ENCODE measurements at places on chromosomes 1 and 21.

DNA sequence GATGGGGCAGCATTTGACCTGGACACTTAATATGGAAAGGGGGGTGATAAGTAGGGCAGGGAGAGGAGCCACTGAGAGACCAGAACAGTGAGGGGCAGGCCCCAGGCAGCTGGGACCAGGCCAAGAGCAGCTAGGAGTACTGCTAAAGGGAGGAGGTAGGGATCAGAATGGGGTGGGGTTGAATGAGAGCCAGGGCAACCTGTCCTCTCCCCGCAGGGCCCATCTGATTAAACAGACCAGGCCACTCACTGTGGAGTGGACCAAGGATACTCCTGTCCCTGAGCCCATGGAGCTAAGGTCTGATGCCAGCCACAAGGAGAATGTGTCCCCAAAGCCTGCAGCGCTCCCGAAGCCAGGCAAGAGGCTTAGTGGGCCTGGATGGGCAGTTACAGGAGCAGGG, 2.1 kb downstream of the C1orf167 start:
- DNase-seq: no peak

DNA sequence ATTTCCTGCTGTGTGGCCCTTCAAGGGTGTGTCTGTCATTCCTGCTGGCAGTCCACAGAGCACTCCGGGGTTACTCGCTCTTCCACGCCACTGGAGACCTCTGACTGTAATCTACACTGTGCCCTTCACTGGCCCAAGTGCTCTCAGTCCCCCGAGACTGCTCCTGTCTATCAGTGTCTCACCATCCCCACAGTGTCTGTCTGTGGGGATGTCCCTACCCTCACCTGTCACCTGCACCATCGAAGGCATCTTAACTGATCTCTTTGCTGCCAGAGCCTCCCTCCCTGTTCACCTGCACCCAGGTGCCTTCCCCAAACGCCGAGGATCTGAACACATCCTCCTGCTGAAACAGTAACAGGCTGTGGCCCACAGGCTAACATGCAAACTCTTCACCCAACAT, 136.7 kb downstream of the MATN1 start:
- no peak for DNase-seq

- no peak for DNase-seq
Measured at GRCh38 chr1:185850366-185850765, 116.2 kb downstream of the HMCN1 start.

GRCh38 chr1:204171751-204172178, 5.6 kb upstream of the REN start:
- no peak for DNase-seq

DNA sequence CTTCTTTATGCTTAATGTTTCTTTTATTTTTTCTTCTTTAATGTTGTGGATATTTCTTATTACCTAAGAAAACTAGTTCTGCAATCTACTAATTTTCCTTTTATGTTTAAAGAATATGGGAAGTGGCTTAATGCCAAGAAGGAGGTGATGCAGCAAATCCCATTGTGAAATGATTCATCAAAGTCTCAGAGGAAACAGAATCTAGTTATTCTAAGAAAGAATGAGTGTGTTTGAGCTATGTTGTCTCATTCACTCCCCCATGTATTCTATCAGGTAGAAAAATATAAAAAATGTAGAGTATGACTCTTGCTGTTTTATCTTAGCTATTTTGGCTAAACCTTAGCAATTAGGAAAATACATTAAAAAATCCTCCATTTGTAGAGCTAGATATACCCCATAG, 659.9 kb upstream of the RGS18 start:
- DNase-seq: no peak

- DNase-seq: no peak
Measured at GRCh38 chr1:203926025-203926540, 64.7 kb downstream of the SNRPE start.

DNA sequence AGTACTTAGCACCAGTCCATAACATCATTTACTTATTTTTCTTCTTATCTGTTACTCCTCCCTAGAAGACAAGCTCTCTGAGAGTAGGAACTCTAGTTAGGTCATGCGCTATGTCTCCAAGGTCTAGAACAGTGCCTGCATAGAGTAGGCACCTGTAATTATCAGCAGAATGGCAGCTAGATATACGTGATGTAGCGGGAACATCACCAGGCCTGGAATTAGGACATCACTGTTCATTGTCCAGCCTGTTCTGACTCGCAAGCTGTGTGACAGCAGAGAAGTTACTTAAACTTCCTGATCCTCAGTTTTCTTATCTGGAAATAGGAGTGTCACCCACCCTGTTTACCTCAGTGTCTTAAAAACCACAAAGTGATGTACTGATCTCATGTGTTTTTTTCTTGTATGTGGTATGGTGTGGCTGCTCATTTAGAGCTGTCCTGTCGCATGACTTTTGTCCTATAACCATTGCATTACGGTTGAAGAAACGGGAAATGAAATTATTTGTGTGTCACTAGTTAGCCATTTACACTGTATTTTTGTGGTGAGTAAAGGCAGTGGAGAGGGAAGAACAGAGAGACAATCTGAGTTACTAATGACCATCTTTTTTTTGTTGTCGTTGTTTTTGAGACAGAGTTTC, 37.1 kb upstream of the EXO1 start:
- DNase-seq: no peak

- DNase-seq: no peak
Measured at GRCh38 chr1:69994241-69994640, 211.1 kb downstream of the LRRC40 start.

DNA sequence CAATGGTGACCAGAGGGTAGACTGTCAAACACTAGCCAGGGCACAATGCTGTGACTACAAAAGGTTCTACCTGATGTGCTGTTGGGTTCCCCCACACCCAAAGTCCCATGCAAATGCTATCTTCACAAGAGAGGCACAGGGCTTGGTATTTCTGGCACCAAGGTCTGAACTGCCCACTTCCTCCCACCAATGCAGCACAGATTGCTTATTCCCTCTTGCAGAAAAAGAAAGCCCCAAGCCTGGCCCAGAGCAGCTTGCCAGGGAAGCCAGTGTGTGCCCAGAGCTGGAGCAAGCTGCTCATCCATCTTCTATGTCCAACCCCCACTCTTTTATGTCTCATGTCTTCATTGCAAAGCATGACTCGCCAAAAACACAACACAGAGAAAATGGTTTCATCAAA, 149.4 kb upstream of the CAMK1G start:
- no peak for DNase-seq

- DNase-seq: no peak
Measured at GRCh38 chr1:65911679-65912078, 119.0 kb downstream of the PDE4B start.

DNA sequence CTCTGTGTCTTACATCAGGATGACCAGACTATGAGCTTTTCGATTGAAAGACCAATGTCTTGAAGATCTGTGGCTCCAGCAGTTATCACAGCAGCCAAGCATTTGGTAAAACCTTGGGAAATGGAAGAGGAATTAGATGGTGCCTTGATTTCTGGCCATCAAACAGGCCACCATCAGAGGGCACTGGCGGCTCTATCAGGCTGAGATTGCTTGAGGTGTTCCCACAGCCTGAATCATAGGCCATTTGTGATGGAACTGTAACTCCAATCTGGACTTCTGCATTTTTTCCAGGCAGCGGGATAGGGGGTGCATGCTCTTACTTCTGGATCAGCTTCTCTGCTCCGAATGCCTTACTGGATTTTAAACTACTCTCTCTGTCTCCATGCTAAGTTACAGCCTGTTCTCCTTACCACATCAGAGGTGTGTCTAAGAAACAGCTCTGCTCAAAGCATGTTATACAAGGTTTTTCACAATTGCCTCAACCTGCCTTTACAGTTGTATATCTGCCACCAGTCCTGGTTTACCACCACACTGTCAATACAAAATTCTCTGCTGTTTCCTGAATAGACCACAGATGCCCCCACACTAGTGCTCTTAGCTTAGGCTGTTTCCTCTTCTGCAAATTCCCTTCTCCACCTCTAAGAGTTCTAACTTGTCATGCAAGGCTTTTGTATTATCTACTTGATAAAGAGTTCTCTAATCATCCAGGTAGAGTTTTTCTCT, 180.9 kb downstream of the PTGER3 start:
- no peak for DNase-seq

- no peak for DNase-seq
Measured at GRCh38 chr1:42333662-42334239, 1.3 kb downstream of the FOXJ3 start.

- DNase-seq: no peak
Measured at GRCh38 chr21:45629046-45629981, 14.2 kb upstream of the PCBP3 start.

GRCh38 chr1:171221665-171222591, 26.4 kb upstream of the FMO1 start:
- DNase-seq: no peak

DNA sequence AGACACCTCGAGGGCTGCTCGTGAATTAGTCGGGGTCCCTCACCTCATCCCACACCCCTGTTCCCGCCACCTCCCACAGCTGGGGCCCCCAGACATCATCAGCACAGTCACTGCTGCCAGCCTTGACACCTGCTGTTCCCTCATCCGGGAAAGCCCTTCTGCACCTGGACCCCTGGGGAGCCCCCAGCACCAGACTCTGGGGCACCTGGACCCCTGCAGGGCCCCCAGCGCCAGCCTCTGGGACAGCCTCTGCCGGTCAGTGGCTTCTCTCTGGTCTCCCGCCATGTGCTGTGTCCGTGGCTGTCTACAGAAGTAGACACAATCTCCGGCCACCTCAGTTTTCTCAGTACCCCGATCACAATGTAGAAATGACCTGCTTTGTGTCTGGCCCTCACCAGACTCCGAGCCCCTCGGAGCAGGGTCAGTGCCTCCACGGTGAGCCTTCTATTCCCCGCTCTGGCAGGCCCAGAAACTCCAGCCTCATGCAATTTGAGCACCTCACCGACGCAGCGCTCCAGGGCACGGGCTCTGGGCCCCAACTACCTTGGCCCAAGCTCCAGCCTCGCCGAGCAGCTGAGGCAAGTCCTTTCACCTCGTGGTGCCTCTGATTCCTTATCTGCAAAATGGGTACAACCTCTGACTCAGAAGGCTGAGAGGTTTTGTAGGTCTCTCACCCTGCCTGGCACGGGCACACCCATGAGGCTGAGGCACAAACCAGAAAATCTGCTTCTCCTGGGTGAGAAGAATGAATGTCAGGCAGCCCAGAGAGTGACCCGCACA, 84.7 kb downstream of the RIPK4 start:
- no peak for DNase-seq

- no peak for DNase-seq
Measured at GRCh38 chr1:210384625-210385024, 55.9 kb downstream of the HHAT start.

Measured in DMS 273 treated with DMSO at 0.1 percent for 48 hours (cell line).